ENCODE measurements at places on chromosomes 12 and 14.

GRCh38 chr12:3694673-3695072 is 58.2 kb downstream of the CRACR2A start:
- no peak for DNase-seq

DNA sequence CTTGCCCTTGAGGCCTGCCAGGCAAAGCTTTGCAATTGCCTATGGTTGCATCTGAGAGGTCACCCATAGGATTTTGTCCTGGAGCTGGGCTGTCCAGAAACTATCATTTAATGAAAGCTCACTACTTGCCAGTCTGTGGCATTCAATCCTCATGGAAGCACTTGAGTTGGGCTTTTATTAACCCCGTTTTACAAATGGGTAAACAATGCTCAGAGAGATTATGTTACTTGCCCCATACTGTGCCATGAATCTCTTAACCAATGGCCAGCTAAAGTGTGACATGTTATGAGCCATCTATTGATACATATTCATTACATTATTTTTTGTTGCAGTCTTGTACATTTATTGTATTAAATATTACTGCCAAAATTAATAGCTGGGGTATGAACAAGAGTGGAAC is 35.9 kb downstream of the PDZRN4 start:
- DNase-seq: no peak

DNA sequence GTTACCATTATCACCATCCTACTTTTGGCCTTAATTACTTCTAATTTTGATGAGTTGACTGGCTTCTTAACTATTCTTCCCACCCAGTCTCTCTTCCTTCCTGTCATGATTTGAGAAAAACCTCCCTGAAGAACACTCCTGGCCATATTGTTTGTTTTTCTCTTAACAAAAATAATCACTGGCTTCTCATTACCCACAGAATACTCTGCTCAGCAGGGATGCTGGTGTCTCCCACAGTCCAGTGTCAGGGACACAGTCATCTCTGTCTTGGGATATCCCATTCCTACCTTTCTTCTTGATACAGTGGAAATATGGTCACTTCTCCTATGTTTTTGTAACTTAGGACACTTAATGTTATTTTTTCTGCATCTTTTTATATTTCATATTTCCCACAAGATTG is 103.7 kb downstream of the SRGAP1 start:
- no peak for DNase-seq

DNA sequence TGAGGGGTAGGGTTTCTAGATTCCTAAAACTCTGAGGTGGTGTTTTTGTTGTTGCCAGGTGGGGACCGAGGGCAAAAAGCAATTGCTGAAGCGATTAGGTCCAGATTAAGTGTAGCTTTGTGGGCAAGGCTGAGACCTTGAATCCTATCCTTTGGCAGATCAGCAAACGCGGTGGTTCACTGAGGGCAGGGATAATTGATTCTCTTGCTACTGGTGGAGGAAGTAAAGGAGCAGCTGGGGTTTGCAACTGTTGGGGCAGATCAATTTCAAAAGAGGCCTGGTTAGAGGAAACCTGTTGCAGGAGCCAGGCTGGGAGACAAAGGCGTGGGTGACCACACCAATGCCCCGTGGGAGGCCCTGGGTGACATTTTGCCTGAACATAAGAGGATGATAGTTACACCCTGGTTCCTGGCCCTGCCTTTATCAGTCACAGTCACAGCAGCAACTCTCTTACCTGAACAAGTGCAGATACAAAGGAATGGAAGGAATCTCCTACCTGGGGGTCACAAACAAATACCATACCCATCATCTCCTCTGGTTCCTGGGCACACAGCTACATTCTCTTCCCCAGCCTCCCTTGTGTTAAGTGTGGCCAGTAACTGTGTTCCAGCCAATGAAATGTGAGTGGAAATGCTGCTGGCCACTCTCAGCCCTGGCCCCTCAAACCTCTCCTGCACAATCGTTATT is 43.3 kb upstream of the RASSF3 start:
- DNase-seq: no peak

- no peak for DNase-seq
Measured at GRCh38 chr12:123833830-123834229, 71.7 kb downstream of the DNAH10 start.

DNA sequence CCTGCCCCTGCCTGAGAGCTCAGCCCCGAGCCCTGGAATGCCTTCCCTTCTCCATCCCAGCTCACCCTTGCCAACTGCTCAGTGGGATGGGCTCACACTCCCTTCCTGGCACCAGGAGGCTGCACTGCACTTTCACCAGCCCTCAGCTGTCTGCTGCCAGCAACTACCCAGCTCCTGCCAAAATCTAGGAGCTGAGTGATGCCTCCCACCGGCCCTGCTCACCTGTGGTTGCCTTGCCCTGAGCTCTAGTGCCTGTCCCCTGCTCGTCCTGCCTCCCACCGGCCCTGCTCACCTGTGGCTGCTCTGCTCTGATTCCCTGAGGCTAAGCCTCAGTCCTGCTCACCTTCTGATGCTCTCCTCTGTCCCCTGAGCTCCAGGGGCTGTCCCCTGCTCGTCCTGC is 119.8 kb downstream of the TMEM121 start:
- no peak for DNase-seq

DNA sequence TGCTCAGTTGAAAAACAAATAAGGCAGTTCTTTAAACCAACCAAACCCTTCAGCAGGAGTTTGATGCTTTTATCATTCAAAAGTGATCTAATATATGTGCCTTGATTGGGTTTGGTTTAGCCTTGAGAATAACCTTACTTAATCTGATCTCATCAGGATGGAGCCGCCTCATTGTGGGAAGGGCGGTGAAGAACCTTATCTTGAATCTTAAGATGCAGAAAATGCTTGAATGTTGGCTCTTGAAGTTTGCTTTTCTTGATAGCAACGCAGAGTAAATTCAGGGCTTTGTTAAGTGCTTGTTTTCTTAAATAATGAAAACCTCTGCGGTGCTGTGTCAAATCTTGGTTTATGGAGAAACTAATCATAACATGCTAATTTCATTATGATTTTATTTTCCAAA is 138.2 kb downstream of the MON2 start:
- DNase-seq: no peak

DNA sequence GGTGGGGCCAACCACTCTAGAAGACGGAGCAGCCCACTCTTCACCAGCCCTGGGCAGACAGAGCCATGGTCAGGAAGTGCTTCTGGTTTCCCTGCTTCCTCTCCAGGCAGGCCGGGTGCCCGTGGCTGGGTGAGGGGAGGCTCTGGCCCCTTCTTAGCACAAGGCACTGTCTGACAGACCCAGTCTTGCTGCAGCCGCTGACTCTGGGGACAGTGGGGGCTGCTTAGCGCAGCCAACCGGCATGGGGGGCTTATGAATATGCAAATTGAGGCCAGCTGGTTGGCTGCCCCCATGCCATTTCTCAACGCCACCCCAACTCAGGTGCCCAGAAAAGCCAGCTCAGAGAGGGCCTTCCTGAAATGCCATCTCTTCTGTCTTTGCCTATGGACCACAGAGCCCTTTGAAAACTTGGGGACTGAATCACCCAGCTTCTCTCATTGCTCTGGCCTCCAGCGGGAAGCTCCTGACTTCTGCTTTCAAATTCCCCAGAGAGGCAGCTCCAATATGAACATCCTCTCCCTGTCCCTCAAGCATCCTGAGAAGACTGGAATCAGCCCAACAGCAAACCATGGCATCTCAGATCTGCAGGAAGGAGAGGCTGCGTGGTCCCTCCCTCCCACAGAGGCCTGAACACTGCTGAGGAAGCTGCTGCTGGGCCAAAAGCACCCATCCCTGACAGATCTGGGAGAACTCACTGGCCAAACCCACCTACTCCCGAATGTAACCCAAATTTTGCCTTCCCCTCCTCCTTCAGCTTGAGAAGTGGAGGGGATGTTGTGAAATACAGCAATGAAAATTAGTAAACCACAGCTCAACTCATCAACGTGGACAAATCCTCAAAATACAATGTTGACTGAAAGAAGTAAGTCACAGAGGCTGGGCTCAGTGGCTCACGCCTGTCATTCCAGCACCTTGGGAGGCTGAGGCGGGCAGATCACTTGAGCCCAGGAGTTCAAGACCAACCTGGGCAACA is at the start of gene PROX2:
Gene PROX2 (minus strand): TSS at position 205 of the 973 bp plus-strand sequence. CDS start 12,311 bp downstream, outside the sequence.
- DNase-seq: no peak

DNA sequence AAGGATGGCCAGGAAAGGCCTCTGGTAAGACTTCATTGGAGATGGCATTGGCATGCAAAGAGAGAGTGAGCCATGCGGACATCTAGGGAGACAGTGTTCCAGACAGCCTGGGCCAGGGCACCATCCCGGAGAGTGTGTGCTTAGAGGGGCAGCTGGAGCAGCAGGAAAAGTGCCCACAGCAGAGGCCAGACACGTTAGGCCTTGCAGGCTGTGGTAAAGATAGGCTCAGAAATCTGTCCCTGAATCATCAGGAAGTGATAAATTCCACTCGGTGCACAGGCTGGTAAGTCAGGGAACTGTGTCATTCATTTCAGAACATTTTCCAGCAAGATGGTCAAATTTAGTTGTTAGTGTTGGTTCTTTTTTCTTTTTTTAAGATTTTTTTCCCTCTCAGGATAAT is 8.8 kb downstream of the GALNT16 start:
- DNase-seq: no peak
